ENCODE measurements at places on chromosomes 4 and X. TPM values are rescaled to one million over a fixed set of nuclear protein-coding genes. Genes with fewer than 3 reads are reported as not detected.

The DMD gene
- total RNA-seq: 18.1 TPM

The IGSF1 gene
- total RNA-seq: 1.7 TPM

The TSPAN7 gene
- 0.19 TPM for total RNA-seq

The MAP9 gene
- 22.3 TPM for total RNA-seq

The TEX13C gene
- not detected for total RNA-seq

The SLC25A14 gene
- total RNA-seq: 10.8 TPM

The CD40LG gene
- total RNA-seq: not detected

The CXCL10 gene
- not detected for total RNA-seq

The PLXNA3 gene
- total RNA-seq: 22.1 TPM

The GJB1 gene
- total RNA-seq: not detected

The TXK gene
- total RNA-seq: 0.56 TPM

The CXCL3 gene
- 0.26 TPM for total RNA-seq

The GIMD1 gene
- not detected for total RNA-seq

The SLIT2 gene
- 17.0 TPM for total RNA-seq

The CXCL6 gene
- 0.56 TPM for total RNA-seq

The F8A3 gene
- total RNA-seq: 0.99 TPM

The NKX6-1 gene
- total RNA-seq: not detected

The FAM236D gene
- not detected for total RNA-seq

The GAGE13 gene
- total RNA-seq: not detected

The PRKG2 gene
- 0.56 TPM for total RNA-seq

The SPANXB1 gene
- not detected for total RNA-seq

The ADGRG4 gene
- total RNA-seq: not detected

The WDR19 gene
- 36.1 TPM for total RNA-seq

The SULT1E1 gene
- total RNA-seq: 12.0 TPM

The CCDC149 gene
- total RNA-seq: 18.2 TPM

The UVSSA gene
- total RNA-seq: 6.1 TPM

The RXFP1 gene
- 23.9 TPM for total RNA-seq

The ADH5 gene
- total RNA-seq: 243 TPM

The APLN gene
- 9.2 TPM for total RNA-seq

The ARSH gene
- not detected for total RNA-seq

The IL1RAPL1 gene
- 1.8 TPM for total RNA-seq

The PPP4R3C gene
- not detected for total RNA-seq
